ENCODE measurements at places on chromosomes 11 and 22.
A peak's percentile ranks its signal among the peaks of the same experiment; 100 is the strongest.

DNA sequence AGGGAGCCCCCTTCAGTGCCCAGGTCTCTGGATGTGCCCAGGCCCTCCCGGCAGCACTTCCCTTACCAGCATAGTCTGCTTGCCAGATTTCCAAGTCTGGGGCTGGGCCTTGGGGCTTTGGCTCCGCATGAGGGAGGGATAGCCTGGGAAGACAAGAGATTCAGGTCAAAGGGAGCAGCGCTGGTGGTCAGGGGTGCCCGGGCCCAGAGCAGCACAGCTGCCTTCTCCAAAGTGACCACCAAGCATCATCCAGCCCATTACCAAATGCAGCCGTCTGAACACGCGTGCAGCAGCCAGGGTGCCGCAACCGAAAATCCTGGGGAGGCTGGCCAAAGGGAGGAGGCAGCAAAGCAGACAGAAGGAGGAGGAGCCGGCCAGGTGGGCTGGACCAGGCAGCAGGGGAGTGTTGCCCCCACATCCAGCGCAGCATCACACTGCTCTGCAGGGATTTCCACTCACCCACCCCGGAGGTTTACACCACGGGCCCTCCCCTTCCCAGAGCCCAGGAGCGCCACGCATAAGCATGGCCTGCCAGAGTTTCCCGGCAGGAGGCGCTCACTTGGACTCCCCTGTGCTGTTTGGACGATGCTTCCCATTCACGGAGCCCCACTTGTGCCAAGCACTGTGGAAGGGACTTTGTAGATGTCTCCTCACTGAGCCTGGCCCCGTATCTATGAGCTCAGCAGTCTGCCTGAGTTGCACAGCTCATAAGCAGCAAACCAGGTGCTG, 22.5 kb downstream of the TRIM29 start:
- no peak for DNase-seq

DNA sequence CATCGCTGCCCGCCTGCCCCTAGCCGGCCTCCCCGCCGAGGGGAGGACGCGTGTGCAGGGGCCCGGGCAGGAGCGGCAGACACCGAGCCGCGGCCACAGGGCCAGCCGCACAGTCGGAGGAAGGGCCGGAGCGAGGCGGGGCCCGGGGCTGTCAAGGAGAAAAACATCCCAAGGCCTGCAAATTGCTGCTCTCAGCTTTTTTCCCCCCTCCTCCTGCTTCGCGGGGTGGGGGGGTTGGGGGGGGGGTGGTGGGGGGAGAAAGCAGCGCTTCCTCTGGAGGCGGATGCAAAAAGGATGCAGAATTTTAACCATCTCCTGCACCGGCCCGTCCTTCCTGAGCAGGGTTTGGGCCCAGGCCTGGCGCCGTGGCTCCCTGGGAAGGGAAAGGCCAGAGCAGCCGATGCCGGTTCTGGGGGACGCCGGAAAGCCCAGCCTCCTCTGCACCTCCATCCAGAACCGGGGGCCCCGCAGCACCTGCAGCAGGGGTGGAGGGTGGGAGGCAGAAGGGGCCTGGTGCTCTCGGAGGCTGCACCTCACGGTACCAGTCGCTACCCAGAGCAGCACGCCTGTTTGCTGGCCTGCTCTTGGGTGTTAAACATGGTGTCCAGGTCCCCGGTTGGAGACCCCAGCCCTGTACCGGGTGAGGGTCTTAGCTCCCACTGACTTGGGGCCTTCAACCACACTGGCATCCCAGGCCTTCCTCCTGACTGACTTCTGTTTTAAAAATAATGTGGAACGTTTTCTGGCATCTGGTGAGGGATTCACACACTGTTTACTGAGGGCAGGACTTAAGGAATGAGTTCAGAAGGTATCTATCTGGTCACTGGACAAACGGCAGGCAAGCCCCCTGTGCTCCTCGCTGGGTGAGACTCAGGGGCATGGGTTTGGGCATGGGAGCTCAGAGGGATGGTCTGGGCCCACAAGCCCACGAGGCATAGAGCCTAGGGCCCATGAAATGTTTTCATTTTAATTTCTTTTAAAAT, 77.4 kb upstream of the WNT7B start:
- DNase-seq = peak; percentile 42

DNA sequence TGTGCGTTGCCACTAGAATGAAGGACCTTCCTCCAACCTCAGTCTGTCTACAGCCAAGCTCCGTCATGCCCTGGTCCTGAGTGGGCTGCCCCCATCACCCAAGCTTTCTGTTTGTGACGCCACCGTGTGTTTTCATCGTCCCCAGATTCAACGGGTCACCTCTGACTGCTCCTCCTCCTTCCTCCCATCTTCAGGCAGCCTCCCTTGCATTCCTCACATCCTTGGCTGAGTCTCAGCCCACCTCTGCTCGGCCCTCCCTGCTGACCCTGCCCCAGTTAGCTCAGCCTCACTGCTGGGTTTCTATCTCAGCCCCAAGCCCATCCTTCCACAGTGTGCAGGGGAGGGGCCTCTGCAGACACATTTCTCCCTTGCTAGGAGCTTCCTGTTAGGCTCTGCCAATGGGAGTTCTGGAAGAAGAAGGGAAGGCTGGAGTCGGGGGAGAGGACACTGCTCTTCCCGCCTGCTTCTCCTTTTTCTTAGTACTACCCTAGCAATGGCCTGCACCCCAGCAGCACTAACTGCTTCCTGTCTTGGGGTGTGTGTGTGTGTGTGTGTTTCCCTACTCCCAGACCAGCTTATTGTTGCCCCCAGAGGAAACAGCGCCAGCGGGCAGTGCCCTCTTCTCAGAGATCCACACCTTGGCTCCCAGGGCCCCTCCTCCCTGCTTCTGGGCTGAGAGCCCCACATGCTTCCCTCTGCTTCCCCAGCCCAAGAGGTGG, 5.2 kb downstream of the IFT27 start:
- no peak for DNase-seq

DNA sequence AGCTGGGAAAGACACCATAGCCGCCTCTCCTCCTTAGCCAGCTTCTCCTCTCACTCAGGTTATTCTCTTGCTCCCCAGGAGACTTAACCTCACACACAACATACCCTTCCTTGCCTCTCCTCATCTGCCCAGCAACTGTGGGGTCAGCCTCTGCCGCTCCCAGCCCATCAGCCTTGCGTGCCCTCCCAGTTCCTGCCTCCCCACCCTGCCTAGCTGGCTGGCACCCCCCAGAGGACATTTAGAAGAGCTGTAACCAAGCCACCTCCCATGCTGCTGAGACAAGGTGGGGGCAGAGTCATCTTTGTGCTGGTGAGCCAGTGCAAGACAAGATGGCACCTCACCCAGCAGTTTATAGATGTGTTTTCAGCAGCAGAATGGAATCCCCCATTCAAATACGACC, 38.2 kb downstream of the TOM1 start:
- DNase-seq = no peak

DNA sequence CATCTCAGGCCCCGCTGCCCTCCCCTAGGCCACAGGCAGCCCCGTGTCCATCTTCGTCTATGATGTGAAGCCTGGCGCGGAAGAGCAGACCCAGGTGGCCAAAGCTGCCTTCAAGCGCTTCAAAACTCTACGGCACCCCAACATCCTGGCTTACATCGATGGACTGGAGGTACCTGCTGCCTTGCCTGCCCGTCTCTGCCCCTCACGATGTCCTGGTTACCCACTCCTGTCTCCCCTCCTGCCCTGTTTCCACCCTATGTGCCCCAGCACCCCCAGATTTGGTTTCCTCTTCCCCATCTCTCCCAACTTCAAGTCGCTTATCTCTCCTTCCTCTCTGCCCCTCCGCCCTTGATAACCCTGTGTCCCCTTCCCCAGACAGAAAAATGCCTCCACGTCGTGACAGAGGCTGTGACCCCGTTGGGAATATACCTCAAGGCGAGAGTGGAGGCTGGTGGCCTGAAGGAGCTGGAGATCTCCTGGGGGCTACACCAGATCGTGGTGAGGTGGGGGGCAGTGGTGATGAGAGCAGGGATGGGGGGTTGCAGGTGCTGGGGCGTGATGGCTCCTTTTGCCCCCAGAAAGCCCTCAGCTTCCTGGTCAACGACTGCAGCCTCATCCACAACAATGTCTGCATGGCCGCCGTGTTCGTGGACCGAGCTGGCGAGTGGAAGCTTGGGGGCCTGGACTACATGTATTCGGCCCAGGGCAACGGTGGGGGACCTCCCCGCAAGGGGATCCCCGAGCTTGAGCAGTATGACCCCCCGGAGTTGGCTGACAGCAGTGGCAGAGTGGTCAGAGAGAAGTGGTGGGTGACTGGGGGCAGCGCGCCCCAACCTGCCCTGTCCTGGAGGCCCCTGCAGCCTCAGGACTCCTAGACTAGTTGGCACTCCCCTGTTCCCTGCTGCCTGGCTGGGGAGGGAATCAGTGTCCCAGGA, 930 bp downstream of the SCYL1 start:
- DNase-seq = no peak

DNA sequence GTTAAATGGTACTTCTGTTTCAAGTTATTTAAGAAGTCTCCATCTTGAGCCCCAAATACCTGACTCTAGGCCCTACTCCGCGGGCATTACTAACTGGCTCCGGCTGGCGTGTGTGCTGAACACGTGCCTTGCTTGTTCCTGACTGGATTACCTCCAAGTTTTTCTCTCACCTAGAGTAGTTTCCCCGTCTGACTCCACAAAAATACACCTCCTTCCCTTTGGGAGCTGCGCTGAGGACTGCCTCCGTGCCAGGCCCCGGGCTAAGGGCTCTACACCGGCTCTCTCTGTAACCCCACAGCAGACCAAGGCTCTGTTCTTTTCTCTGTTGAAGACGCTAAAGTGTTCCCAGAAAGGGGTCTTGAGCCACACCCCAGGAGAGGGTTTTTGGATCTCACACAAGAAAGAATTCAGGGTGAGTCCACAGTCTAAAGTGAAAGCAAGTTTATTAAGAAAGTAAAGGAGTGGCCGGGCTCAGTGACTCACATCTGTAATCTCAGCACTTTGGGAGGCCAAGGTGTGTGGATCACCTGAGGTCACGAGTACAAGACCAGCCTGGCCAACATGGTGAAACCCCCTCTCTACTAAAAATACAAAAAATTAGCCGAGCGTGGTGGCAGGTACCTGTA, 61.8 kb downstream of the ANO1 start:
- DNase-seq = no peak

- DNase-seq = no peak
These were observed 22.9 kb downstream of the GUCD1 start for GRCh38 chr22:24532075-24532474.

GRCh38 chr11:27679136-27680015, 20.9 kb downstream of the BDNF start:
- no peak for DNase-seq

- DNase-seq = peak; percentile 59
These were observed 26.9 kb upstream of the CD82 start for GRCh38 chr11:44538375-44539054.

- DNase-seq = no peak
These were observed 149.7 kb downstream of the LRRC4C start for GRCh38 chr11:41309716-41310115.

- no peak for DNase-seq
These were observed 320 bp downstream of the CLTCL1 start for GRCh38 chr22:19291218-19291579.

DNA sequence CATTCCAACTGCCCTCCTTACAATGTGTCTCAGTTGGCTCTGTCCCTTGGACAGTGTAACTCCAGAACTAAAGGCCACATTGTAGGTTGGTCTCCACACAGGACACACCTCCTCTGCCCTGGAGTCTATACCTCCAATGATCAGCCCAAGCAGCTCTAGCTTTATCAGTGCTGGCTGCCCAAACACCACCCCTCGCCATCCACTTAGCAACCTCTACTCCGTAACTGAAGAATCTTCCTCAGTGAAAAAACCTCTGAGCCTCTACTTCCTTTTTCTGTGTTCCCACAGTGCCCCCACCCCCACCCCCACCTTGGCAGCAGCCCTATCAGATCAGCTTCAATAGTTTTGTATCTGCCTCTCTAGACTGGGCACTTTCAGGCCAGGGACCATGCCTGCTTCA, 33.4 kb downstream of the SERPINH1 start:
- no peak for DNase-seq

- no peak for DNase-seq
These were observed 43.4 kb upstream of the MN1 start for GRCh38 chr22:27844656-27845591.

GRCh38 chr11:120532832-120533196, 21.3 kb downstream of the GRIK4 start:
- no peak for DNase-seq

DNA sequence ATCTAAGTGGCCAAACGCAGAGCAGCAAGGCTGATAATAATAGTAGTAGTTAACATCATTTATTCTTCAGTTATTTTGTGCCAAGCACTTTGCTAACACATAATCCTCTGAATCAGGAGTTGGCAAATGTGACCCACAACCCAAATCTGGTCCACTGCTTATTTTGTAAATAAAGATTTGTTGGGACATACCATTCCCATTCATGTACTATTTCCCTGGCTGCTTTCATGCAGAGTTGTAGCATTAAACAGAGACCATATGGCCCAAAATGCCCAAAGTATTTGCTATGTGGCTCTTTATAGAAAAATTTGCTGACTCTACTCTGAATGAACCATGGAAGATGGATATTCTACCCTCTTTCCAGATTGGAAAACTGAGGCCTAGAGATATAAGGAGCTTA, 50.3 kb downstream of the COMMD9 start:
- no peak for DNase-seq

DNA sequence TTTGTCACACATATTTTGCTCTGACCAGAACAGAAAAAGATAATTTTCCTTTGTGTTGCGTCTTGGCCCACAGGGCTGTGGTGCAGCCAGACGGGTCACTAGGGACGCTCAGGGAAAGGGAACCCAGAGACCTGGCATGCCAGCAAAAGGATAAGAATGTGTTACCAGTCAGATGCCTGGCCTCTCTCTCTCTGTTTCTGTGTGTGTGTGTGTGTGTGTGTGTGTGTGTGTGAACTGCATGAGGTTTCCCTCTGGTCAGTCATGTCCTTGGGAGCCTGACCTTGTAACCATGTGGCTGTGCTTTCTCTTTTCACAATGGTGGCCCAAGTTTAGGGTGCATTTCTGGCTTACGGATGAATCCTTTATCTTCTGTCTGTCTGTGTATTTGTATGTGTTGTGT, 25.4 kb downstream of the CCKBR start:
- no peak for DNase-seq

DNA sequence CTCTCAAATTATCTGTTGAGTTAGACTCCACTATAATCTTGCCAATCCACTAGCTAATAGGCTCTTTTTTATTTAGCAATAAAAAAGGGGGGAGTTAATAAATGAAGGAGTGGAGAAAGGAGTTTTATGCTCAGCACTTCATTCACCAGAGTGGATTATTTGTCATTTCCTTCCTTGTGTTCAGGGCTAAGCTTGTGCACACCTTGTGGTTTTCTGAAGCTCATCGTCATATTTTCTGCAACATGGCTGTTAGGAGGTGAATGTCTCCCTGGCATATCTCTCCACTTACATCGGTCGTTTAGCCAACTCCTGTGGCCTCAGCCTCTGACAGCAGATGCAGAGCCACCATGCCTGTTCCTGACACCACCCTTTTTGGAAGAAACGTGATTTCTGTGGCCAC, 83.9 kb upstream of the MTNR1B start:
- no peak for DNase-seq

GRCh38 chr11:3920148-3920852, 64.8 kb downstream of the STIM1 start:
- DNase-seq = no peak

GRCh38 chr22:40051322-40051721, 56.6 kb downstream of the FAM83F start:
- DNase-seq = no peak

GRCh38 chr11:68753300-68753699, 2.0 kb upstream of the TESMIN start:
- no peak for DNase-seq

GRCh38 chr11:108970221-108970991, 305.5 kb downstream of the DDX10 start:
- no peak for DNase-seq

- DNase-seq = no peak
These were observed 320.3 kb upstream of the ZC3H12C start for GRCh38 chr11:109772892-109773291.

GRCh38 chr11:62260261-62260953, 9.6 kb upstream of the SCGB2A2 start:
- no peak for DNase-seq

GRCh38 chr22:31291481-31292235, 630 bp downstream of the PIK3IP1 start:
- DNase-seq = no peak
